Stimulated activated CD8-positive, alpha-beta memory T cell treated with anti-CD3 and anti-CD28 coated beads, Interleukin-4, amount 100 ng/mL, for 4 hours (primary cell): ENCODE measurements at places on chromosomes 13 and 19.
A peak's percentile ranks its signal among the peaks of the same experiment; 100 is the strongest.

DNA sequence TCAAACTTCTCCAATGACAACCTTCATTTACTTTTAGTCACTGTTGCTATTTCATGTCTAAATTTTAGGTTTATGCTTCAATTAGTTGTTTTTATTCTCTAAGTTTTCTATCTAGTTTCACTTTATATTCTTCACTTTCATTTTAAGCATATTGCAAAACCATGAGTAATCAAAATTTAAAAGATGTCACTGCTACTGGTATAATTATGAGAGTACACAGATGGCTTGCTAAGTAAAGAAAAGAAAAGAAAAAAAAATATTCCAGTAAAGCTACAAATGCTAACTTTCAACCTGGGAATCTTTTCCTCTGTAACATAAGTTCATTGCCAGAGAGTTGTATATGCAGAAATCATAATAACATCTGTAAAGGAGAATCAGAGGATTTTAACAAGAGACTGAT is 1624.7 kb downstream of the PCDH9 start:
- DNase-seq, result no peak

DNA sequence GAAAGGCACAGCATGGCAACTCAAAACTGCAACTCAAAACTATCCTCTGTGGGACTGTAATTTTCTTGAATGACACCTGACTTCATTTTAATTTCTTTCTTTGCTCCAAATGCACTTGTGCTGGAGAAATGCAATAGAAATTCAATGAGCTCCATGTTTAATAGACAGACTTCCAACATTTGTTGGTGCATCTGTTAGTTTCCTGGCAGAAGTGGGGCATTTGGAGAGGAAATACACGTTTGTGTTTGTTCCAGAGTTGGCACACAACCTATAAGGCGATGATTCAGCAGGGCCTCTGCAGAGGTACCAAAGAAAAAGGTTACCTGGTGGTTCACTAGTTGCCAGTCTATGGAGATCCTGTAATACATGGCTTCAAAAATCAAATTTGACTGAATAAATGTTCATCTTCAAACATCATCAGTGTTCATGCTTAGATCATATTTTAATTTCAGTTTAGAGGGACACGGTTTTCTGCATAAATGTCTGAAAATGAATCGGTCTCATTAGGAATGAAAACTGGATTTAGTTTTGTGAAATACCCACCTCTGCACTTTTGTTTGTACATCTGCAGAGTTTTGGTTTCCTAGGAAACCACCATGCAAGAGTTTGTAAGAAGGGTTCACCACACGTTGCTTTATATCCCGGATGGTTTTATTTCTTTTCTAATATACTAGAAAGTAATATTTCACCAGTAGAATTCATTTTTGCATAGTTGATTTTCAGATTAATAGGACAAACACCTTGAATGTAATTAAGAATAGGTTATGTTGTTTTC is 21.8 kb upstream of the OBI1 start:
- DNase-seq, result no peak

GRCh38 chr19:47821460-47822020 is at the start of gene CRX:
CRX (plus strand) TSS chr19:47821937; CDS start chr19:47834444, 12,507 bp downstream.
- no peak for DNase-seq

DNA sequence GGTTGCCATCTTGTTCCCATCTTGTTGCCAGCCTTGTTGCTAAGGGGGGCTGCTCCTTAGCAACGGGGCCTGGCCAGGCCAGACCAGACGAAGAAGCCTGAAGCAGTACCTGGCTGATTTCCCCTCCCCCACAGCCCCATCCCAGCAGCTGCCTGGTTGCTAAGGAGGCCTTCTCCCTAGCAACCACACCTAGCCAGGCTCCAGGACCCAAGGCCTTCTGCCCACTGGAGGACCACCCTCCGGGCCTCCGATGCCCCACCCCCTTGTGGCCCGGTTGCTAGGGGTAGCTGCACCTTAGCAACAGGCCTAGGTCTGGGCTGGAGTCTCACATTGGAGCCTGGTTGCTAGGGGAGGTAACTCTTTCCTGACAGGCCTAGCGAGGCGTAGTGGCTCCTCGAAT is 3.9 kb downstream of the PRRG2 start:
- DNase-seq, result no peak

DNA sequence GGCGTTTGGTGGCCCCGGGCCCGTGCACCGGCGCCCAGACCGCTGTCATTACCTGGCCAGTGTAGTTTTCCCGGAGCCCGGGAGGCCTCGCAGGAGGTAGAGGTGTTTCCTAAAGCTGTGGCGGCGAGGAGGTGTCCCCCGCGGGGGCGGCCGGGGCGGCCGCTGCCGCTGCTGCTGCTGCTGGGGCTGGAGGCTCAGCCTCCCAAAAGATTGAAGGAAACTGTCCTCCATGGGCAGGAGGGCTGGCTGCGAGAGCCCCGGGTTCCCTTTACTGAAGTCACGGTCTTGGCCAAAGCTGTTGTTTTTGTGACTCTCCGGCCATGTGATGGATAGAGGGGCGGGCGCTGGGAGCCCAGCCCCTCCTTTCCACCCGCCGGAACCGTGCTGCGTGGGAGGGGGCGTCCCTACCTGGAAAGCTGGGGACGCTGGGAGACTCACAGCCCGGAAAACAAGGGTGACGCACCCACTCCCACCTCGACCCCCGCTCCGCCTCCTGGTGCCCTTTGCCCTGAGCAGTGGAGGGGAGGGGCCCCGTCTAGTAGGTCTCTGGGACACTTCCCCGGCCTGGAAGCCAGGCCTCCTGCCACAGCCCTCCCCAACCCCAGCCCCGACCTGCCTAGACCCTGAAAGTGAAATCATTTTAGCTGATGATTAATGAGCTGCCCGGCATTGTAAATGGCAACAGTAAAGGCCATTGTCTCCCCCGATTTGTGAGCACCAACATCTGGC is at the start of gene N4BP2L1:
N4BP2L1 (minus strand) TSS at position 279 of the 729 bp plus-strand sequence; CDS start at position 231, 48 bp downstream.
- DNase-seq, result peak; percentile 72

GRCh38 chr19:54352546-54352945 is 12.2 kb downstream of the LAIR1 start:
- no peak for DNase-seq

GRCh38 chr19:38683393-38684077 is 36.1 kb downstream of the ACTN4 start:
- DNase-seq, result no peak

DNA sequence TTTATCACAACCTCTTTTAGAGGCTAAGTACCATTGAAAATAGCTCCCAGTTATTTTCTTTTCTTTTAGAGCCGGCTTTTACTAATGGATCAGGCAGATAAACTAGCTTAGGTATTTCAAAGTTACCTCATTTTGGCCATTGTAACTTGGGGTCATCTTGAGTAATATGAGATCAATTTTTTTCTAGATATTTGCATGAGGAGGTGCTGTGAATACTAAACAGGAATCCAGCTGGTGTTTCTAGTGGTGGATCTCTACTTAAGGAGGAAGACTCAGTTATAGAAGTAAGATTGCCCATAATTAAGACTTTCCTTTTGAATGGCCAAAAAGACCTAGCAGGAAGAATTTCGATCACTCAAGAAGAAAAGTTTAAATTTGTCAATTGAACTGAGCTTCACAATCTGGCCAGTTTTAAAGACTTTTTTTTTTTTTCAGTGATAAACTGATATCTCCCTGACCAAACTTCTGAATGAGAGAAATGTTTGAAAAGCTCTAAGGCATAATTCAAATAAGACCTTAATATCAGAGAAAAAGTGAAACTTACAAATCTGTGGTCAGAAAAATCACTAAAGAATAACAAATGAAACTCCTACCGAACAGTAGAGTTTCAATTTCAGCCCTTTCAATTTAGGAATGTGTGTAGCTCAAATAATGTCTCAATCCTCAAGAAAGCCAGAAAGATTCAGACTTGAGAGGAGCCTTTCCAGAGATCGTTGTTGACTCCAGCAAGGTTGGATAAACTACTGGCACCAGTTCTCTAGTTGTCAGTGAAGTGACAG is 11.6 kb upstream of the NAA16 start:
- no peak for DNase-seq

DNA sequence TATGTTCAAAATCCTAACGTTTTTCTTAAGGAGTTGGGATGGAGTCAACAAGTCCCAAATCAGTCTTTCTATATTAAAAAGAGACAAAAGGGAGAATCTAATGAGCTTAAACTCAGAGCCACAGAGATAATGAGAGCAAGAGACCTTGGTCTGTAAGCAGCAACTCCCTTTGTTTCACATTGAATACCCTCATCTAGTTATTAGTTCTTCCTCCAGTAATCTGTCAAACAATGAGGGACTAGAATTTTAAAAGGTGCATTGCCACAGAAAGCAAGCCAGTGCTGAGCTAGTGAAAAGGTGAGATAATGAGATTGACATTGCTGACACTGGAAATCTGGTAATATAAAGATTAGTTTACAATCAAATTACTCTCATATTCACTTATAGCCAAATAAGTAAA is 718.6 kb downstream of the DACH1 start:
- DNase-seq, result no peak

DNA sequence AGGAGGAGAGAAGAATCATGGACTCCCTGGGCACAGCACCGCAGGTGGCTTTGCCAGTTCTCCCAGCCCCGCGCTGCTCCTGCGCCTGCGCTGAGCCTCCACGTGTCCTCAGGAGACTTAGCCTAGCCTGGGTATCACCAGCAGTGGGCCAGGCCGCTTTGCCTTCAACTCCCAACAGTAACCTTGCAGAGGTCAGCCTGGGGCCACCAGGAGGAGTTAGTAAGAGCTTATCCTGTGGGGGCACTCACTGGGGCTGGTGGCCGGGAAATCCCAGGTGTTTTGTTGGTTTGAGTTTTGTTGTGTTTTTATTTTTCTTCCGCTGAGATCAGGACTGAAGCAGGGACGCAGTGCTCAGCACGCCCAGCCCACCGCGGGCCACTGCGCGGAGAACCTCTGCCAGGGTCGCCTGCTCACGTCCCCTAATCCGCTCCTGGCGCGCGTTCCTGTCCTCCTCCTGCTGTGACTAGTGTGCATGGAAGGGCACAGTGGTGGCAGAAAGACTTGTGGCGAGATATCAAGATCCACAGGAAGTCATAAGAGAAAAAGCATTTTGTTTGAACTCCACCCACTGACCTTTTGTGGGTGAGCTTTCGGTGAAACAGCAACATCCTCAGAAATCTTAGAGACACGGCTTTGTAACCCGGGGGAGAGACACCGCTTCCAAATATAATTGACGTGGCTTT is 207.4 kb upstream of the RFC3 start:
- peak; percentile 1 for DNase-seq

DNA sequence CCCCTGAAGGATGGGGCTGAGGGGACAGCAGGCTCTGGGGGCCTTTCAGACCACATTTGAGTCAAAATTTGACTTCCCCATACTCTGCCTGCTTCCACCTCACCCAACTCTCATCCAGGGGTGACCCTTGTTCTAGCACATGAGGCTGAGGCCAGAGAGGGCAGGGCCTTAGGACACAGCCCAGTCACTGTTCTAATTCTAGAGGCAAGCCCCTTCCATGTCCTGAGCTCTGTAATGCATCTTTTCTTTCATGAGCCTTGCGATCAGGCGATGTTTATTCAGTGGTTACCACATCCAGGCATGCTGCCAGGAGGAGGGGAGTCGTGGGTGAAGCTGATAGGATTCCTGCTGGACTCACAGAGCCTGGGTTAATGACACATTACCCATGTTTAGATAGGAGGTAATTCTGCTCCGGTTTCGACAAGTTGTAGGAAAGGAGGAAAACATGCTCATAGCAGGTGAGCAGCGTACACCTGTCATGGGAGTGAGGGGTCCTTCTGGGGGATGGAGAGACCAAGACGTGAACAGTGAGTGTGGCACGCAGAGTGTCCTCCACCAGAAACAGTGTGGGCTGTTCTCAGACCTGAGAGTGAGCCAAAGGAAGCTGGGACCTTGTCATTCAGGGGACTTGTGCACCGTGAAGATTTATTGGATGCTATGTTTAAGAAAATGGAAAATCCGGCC is 9.3 kb downstream of the RPS9 start:
- DNase-seq, result no peak

DNA sequence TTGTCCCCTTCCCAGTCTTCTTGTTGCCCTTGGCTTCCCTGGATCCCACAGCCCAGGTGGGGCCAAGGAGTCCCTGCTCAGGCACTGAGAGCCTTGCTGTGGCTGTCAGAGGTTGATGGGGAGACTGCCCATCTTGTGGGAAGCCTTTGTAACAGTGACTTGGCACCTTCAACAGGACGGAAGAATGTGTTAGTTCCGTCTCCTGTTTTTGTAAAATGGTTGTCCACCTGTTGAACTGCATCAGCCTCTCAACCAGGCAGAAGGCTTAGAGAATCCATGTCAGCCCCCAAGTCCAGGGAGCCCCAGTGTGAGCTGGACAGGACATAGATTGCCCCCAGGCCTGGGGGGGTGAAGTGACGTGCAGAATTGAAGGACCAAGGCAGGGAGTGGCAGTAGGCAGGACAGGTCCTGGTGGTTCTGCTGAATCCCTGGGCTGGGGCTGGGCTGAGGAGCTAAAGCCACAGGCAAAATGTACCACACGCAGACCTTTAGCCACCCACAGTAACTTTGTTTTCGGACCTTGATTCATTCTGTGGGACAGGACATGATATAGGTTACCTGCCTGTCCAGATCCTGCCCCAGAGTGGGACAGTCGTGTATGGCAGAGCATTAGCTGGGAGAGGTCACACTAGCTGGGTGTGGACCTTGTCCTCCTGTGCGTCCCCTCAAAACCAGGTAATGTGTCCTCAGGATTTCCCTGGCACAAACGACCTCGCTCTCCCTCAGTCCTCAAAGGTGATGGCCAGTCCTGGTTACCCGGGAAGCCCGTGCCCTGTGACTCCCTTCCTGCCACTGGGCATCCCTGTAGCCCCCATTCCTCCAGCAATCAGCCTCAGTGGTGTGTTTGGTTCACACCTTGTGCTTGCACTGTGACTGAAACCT is 47.0 kb downstream of the GATAD2A start:
- no peak for DNase-seq

GRCh38 chr13:50493683-50494082 is 349.8 kb downstream of the DLEU7 start:
- no peak for DNase-seq

DNA sequence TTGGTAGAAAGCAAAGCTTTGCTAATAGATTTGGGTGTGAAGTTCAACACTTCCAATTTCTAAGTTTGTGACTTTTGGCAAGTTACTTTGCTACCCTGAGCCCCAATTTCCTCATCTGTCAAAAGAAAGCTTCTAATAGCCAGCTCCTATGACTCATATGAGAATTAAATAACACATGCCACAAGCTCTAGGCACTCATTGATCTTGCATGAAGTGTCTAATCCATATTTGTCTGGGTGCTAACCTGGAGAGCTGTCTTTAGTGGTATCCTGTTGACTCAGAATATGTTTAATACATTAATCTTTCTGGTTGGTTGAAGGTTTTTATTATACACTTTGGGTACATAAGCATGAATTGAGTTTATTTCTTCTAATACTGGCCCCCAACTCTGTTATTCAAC is 188.8 kb downstream of the POSTN start:
- DNase-seq, result no peak
